ENCODE measurements at places on chromosomes 11 and 22.

DNA sequence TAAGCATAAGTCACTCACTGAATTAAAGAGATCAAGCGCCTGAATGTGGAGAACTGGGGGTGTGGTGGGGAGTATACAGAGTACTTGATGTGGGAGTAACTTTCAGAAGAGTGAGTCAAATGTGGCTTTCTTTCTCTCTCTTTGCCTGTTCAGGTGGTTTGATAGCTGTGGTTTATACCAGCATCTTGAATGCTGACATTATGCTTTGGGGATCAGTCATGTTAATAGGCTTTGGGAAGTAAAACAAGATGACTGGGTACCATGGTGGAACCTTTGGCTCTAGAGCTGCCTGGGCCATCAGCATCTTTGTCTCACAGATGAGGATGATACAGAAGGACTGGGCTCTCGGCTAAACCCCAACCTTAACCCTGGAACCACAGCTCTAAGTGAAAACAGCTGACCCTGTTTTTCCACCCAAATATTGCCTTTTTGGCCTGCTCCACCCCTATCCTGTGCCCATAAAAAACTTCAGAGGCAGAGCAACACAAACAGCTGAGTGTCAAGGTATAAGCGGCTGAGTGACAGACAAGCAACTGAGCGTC lies 58.2 kb upstream of the GNAZ start:
- DNase-seq: no peak

GRCh38 chr11:125170510-125171031 lies 6.0 kb downstream of the PKNOX2 start:
- no peak for DNase-seq

GRCh38 chr11:64793271-64794160 lies 9.5 kb downstream of the MAP4K2 start:
- no peak for DNase-seq

GRCh38 chr22:46740910-46741780 lies 3.1 kb upstream of the CERK start:
- no peak for DNase-seq

- DNase-seq: no peak
Observed at GRCh38 chr22:42720263-42721044, at the start of gene A4GALT. TSS of gene A4GALT (minus strand) at chr22:42720870. CDS start at chr22:42693951, 26,919 bp downstream.

DNA sequence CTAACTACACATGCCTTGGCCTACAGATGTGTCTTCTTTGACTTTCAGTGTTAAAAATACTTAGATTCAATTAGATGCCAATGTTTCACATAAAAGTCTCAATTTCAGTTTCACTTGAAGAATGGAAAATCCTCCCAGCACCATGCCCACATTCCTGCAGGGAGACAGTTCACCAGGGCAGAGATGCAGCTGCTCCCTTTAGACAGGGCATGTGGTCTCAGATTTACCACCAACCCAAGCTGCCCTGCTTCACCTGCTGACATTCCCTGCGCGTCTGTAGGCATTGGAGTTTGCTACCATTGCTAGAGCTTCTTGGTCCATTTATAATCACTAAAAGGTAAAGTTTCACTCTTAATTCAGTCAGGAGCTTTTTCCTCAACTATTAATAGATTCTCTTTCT lies 113.9 kb downstream of the ARFGAP2 start:
- DNase-seq: no peak
